Stimulated activated CD4-positive, alpha-beta T cell treated with anti-CD3 and anti-CD28 coated beads, Interleukin-1b, Interleukin-23, amount 100 ng/mL, for 1 hour (primary cell): ENCODE measurements at places on chromosomes 16 and 17.

DNA sequence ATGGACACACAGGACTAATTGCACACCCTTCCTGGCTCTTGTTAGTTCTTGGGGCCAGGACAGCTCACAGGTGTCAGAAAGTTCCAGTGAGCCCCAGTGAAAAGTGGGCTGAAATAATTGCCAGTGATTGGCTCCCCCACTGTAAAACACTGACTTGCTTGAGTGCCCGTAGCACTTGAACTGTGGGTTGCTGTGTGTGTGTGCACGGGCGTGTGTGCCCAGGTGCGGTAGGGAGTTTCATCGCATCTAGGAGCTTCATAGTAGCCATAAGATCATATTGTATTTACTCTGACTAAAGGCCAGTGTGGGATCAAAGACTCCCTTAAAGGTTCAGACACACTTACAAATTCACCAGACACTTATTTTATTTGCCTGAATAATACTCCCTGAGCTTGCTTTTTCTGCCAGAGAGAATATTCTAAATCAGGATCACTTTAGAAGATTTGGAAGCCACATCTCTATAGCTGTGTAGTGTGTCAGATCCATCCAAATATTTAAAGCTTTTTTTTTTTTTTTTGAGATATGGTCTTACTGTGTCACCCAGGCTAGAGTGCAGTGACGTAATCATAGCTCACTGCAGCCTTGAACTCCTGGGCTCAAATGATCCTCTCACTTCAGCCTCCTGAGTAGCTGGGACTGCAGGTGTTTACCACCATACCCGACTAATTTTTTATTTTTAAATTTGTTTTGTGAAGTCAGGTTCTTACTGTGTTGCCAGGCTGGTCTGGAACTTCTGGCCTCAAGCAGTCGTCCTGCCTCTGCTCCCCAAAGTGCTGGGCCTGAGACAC, 11.4 kb downstream of the UNK start:
- DNase-seq: no peak

DNA sequence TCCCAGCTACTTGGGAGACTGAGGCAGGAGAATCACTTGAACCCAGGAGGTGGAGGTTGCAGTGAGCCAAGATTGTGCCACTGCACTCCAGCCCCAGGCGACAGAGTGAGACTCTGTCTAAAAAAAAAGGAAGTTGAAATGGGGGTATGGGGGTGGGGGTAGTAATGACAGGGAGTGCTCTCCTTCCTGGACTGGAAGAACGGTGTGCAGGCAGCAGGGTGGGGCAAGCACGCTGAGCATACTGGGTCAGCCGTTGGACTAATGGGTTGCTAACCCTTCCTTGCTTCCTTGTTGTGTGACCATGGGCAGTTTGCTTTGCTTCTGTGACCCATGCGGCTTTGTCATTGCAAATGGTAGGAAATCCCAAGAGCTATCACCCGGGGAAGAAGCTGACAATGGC, 16.5 kb downstream of the KATNIP start:
- no peak for DNase-seq

DNA sequence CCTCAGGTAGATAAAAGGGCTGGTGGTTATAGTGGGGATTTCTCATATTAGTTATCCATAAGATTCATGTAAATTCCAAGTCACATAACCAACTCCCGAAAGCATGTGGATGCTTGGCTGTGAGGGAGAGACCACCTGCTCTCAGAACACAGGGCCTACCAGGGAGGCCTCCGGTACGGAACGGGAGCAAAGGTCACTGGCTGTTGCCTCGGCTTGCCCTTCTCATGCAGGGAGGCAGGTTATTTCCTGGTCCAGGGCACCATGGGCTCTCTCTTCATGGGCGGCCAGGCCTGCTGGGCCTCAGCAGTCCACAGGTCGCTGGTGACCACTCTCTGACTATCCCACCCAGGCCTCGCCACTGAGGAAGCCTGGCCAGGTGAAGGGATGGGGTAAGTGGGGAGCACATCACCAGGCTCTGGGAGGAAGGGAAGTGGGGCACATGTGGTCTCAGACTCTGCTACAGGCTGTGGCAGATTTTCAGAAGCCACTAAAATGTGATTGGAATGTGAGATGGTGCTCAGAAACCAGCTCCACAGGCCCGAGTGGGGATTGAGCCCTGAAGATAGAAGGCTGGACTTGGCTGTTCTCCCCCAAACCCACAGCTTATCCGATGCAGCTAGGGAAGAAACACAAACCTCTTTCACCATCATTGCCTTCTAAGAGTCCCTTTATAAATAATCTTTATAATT, 45.4 kb downstream of the HNF1B start:
- DNase-seq: no peak

DNA sequence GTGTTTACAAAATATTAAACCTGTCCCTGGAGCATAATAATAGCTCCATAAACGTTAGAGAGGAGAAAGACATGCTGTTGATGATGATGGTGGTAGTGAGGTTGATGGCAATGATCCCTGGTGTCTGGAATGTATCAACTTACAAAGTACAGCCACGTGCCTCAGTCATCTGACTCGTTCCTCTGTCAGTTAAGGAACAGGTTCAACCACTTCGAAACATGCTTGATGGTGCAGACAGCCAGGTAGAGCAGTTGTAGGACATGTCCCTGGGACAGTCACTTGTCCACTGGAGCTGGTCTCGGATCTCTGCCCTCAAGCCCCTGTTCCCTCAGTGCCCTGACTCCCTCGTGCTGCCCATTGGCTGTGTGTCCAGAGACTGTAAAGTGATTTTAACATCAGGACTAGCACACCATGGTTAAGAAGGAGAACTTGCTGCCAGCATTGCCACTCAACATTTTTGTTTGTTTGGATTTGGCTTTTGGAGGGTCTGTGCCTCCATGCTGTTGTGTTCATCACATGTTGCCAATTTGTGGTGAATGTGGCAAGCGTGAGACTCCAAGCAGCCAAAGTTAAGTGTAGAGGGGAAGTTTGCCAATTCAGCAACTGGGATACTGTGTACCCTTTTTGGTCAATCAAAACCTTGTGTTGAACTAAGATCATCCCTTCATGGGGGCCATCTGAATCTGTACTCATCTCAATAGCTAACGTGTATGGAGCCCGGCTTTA, 16.3 kb upstream of the SALL1 start:
- DNase-seq: no peak

DNA sequence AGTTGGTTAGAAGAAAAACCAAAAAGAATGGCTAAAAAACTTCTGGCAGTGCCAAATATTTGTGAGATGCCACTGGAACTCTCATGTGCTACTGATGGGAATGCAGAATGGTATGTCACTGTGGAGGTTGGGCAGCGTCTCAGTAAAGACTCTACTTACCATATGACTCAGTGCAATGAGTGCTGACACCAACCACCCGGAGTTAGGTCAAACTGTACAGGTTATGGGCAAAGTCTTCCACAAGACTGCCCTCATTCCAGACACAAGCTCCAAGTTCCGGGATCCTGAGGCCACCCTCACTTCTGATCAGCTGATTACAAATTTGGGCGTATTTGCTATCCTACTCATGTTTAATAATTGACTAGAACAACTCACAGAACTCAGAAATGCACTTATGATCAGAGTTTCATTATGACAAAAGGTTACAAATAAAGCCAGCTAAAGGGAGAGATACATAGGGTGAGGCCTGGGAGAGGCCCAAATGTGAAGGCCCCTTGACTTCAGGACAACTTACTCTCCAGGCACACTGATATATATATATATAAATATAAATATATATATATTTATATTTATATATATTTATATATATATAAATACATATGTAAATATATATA, 114.9 kb downstream of the TRIM37 start:
- DNase-seq: no peak

DNA sequence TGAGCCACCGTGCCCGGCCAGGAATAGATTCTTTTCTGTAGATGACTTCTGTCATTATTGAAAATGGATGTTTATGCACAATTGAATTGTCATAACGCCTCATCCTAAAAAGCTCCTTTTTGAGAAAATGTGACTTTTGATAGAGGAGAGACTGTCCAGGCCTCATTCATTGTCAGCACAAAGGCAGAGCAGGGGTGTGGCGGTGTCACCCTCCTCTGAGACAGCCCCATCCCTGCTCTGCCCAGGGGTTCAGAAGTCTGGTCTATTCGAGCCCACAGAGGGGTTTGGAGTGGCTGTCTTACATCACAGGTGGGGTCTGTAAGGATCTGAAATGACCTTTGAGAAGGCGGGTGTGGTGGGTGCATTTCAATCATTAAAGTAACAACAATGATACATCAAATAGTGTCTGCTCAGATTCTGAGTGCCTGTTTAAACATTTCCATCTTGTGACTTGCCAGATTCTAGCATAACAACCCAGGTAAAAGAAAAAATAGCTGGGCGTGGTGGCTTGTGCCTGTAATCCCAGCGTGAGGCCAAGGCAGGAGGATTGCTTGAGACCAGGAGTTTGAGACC, 161.0 kb downstream of the SEC14L1 start:
- DNase-seq: no peak

- DNase-seq: peak; percentile 70
Measured at GRCh38 chr16:25066747-25067631, 44.6 kb upstream of the LCMT1 start.

DNA sequence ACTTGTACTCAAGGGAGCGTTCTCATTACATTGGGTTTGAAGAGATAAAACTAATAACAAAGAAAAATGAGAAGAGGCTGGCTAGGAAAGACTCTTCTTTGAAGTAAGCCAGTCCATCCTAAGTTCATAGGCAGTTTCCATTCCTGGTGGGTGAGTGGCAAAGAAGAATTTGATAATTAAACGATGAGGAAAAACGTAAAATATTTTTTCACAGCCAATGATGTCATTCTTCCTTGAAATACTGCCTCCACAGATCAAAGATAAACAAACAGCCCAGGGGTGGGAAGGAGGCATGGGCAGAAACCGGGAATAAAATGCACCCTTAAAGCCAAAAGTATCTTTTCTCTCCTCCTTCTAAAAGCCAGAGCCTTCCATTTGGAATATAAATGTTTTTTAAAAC, 346.6 kb downstream of the PMP22 start:
- DNase-seq: no peak

DNA sequence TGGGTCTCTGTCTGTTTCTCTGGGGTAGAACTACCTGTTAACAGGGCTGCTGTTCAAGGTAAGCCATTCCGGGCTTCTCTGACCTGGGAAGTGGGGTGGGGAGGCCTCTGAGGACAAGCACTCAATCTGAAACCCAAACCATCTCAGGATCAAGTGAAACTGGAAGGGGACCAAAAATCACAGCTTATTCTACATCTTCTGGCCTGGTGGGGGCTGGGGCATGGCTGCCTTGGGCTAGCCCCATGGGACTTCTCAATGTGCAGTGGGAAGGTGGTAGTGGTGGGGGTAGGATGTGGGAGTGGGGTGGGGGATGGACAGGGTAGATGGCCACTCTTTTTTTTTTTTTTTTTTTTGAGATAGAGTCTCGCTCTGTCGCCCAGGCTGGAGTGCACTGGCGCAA, 5.5 kb downstream of the FLOT2 start:
- DNase-seq: no peak

- no peak for DNase-seq
Measured at GRCh38 chr17:36645422-36645821, 44.0 kb downstream of the MRM1 start.

DNA sequence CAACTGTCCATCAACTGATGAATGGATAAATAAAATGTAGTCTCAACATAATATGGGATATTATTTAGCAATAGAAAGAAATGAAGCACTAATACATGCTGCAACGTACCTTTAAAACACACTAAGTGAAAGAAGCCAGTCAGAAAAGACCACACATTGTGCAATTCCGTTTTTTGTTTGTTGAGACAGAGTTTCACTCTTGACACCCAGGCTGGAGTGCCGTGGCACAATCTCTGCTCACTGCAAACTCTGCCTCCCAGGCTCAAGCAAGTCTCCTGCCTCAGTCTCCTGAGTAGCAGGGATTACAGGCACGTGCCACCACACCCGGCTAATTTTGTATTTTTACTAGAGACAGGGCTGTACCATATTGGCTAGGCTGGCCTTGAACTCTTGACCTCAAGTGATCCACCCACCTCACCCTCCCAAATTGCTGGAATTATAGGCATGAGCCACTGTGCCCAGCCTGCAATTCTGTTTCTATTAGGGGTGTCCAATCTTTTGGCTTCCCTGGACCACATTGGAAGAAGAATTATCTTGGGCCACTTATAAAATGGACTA, 40.1 kb downstream of the SCNN1B start:
- no peak for DNase-seq

DNA sequence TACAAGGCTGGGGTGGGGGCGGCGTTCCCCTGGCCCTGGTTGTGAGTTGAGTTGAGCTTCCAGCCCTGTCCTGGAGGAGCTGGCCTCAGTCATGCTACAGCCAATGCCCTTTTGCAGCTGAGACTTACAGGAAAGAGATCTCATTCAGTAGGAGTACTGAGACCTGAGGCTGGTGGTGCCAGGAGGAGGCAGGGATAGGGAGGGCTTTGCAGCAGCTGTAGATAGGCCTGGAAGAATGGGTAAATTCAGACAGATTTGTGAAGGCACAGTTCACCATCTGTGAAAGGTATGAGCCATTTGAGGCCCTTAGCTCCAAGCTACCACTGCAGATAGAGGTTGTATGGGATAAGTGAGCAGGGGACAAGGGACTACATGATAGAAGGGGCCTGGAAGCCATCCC, 5.6 kb downstream of the STX4 start:
- no peak for DNase-seq

DNA sequence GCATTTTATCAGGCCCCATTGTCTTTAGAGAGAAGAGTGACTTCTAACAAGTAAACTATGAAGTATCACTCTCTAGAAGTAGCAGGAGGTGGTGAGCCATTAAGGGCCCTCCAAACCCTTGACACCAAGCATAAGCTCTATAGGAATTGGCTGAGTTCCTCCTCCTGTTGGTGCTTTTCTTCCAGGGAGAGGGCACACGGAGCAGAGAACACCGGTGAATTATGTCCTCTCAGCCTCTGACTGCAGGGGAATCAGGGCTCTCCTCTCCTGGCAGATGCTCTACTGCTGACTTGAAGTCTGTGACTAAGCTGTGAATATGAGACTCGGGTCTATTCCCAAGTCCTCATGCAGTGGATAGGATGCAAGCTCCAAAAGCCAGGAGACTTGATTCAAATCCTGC, 32.3 kb downstream of the CHD9 start:
- DNase-seq: no peak

DNA sequence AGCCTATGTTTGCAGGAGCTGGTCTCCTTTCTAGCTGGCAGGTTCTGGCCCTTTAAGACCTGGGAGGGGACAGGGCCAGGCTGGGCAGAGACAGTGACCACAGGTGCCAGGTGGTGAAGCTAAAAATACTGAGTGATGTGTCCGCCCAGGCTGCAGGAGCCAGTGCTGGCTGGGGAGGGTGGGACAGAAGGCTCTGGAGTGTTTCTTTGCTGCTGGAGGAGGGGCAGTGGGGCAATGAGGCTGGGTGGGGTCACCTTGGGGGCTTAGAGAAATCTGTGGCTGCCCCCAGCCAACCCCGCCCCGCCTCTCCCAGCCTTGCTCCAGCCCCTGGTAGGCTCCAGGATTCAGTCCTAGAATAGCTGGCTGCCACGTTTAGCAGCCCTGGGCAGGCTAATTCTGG, 30.4 kb upstream of the SBK1 start:
- no peak for DNase-seq
